Activated T-cell treated with anti-CD3 and anti-CD28 coated beads, Interleukin-2, amount 50 U/mL, for 4 hours (primary cell): ENCODE measurements at places on chromosomes 13 and 19. TPM values are rescaled to one million over a fixed set of nuclear protein-coding genes. Genes with fewer than 3 reads are reported as not detected.

Gene RXFP2
- not detected for total RNA-seq

Gene CYP4F12
- not detected for total RNA-seq

DNA sequence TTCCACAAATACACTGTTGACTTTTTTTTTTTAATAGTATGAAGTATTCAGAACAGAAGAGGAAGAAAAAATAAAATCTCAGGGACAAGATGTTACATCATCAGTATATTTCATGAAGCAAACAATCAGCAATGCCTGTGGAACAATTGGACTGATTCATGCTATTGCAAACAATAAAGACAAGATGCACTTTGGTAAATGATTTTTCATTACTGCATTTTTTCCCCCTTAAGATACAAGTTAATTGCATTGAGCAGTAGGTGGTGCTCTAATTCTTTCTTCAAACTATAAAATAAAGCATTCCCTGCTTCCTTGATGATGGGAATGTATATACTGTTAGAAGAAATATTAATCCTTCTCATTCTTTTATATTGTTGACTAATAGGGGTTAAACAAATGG lies 17.1 kb downstream of the UCHL3 start:
- DNase-seq = no peak

- no peak for DNase-seq
These were observed 26.7 kb downstream of the EBPL start for GRCh38 chr13:49664606-49665005.

DNA sequence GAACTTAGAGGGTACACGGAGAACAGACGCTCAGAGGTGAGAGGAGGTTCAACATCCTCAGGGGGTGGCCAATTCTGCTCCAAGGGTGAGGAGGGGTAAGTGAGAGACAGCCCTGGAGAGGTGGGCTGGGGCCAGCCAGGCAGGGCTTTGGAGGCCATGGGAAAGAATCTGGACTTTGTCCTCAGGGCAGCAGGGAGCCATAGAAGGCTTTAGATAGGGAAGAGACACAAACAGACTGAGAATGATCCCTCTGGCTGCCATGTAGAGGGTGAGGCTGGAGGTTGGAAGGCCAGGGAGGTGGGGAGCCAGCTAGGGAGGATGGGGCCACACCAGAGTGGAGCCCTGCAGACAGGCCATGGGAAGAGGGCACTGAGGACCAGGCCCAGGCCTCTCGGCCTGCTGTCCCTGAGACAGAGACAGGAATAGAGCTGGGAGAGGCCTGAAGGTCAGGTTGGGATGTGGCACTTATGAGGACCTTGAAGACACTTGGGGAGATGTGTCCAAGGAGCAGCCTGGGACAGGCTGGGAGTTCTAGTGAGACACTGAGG lies 29.2 kb upstream of the CCNP start:
- DNase-seq = no peak

GRCh38 chr13:51675877-51676276 lies 91.6 kb downstream of the WDFY2 start:
- no peak for DNase-seq

- no peak for DNase-seq
These were observed 2.0 kb upstream of the VPS36 start for GRCh38 chr13:52452470-52452869.

DNA sequence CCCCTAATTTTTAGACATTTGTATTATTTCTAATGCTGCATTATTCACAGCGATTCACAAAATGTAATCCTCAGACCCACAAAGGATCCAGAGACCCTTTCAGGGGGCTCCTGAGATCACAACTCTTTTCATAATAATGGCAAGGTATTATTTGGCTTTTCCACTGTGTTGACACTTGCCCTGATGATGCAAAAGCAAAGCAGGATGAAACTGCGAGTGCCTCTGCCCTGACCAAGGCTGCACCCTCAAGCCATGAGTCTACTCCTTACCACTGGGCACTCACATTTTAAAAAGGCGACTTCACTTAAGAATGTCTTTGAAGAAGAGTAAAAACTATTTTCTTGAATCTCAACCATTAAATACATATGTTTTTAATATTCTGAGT lies 11.4 kb downstream of the ELF1 start:
- DNase-seq = no peak

- peak; percentile 27 for DNase-seq
These were observed at the start of gene WDR87 for GRCh38 chr19:37905946-37906868. TSS of gene WDR87 (minus strand) at chr19:37906594. CDS start at chr19:37898239, 8,355 bp downstream.

DNA sequence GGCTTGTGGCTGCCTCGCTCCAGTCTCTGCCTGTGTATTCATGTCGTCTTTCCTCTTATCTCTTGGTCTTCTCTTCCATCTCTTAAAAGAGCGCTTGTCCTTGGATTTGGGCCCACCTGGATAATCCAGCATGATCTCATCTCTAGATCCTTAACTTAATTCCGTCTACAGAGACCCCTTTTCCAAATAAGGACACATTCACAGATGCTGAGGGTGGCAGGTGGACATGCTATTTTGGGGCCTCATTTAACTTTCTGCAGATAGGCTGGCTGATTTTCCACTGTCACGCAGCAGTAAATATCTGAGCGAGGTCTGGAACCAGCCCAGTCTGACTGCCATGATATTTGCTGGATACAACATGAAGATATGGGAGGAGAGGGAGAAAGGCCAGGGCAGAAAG lies 41.5 kb upstream of the TSHZ3 start:
- DNase-seq = no peak
